ENCODE measurements at places on chromosomes 4 and X. TPM values are rescaled to one million over a fixed set of nuclear protein-coding genes. Genes with fewer than 3 reads are reported as not detected.
A peak's percentile ranks its signal among the peaks of the same experiment; 100 is the strongest.

The SPANXN3 gene
- not detected for total RNA-seq

The PRPS2 gene
- 26.3 TPM for total RNA-seq

GRCh38 chr4:120472447-120473131, 405.9 kb upstream of the MAD2L1 start:
- no peak for DNase-seq
- no peaks in the 10 kb centered on the region for H3K4me1 ChIP-seq

DNA sequence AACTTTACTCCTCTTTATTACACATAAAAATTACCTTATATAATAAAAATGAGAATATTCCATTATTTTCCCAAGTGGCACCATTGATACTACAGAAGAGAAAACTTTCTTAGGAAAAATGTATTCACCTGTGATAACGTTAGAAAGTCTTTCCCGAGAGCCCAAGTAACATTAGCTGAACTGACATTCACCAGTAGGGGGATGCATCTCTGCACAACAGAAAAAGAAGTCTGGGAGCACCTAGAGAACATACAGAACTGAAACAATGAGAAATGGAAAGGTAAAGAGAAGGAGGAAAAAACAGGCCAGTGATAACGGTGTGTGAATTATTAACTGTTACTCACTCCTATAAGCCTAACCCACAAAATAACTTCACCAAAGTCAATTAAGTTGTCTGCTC, 423.3 kb downstream of the CENPC start:
- DNase-seq = no peak
- no peak overlapping the region for H3K27ac ChIP-seq
- H3K27me3 ChIP-seq = no peaks in the 10 kb centered on the region
- no peaks in the 10 kb centered on the region for H3K36me3 ChIP-seq

DNA sequence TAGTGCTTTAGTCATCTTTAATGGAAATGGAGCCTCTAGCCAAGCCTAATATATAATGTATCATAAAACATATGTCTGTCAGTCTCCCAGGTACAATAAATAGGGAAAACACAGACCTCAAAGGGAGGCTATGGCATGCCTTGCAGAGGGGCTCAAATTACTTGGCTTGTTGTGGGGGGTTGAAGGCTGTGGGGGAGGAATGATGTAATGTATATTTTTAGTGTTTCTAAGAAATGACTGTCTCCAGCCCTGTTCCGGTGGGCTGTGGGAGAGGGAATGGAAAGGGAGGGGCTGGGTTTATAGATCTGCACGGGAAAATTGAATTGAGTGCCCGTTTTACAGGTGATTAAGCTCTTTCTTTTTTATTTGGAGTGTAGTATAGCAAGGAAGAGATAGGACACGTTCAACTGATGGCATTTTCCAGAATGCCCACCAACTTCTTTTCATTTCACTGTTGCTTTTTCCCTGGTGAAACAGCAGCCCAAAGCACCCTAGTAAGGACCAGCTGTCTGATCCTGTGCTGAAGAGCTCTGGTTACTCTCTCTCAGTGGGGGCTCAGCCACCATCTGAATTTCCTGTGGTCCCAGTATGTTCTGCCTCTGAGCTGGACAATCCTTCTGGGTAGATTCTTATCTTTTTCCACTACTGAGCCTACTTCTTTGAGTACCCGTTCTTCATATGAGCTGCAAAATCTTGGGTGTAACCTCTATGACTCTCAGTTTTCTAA, 220.7 kb upstream of the CASK start:
- H3K27ac ChIP-seq = no peak overlapping the region
- no peaks in the 10 kb centered on the region for H3K27me3 ChIP-seq
- no peak for DNase-seq
- H3K4me3 ChIP-seq = no peak overlapping the region

The EVC2 gene
- 4.9 TPM for total RNA-seq

DNA sequence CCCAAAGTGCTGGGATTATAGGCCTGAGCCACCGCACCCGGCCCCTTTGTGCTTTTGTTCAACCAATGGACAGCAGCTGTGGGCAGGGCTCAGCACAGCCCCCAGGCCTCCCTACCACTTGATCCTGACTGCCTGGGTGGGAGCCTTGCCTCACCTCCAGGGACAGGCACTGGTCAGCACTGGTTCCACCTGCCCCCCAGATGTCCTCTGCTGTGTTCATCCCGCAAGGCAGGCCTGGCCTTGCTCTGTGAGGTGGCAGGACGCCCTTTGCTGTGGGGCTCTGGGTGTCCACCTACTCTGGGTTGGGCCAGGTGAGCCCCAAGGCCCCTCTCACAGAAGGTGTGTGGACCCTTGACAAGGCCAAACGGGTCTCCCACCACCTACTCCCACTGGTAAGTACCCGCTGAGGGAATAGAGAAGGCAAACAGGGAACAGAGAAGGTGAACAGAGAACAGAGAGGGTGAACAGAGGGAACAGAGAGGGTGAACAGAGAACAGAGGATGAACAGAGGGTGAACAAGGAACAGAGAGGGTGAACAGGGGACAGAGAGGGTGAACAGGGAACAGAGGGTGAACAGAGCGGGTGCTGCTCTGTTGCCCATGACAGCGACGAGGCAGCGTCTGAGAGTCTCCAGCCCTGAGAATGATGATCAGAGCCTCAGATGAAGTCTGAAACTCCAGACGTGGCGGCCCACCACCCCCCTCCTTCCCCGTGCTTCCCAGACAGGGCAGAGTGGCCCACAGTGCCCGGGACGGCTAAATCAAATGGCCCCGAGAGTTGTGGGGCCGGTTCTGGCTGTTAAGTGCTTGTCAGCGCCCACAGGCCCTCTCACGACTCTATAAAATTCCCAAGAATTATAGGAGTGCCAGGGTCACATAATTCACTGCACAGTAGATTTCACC, 55.0 kb upstream of the NKX1-1 start:
- DNase-seq = peak; percentile 36
- H3K4me3 ChIP-seq = no peak overlapping the region
- H3K36me3 ChIP-seq = no peaks in the 10 kb centered on the region
- no peak overlapping the region for H3K27ac ChIP-seq

DNA sequence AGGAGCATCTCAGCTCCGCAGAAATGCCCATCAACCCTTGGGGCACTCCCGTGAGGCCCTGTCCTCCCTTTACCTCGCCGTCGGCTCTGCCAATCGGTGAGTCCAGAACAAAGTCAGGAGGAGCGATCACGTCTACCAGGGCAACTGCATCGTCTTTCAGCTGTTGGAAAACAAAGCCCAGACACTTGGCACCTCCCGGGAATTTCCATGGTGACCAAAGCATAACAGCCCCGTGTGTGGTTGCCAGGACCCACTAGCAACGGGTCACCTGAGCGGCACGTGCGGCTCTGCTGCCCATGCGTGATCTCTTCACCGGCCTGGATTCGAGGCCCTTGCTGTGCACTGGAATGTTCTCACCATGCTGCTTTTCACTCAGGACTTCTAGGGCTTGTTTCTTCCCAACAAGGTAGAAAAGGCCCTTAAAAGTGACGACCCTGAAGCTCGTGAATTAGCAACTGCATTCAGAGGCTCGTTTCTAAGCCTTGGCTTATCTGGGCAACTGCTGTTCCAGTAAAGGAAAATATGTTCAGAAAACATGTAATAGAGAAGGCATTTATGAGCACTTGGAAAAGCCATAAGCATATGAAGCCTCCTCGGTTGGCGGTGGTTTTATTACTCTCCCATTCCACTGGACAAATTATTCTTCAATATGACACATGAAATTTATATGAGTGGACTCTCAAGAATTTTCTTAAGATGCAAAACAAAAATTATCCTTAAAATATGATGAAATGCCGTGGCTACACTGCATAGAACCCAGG, 69.5 kb downstream of the ACOX3 start:
- peak; percentile 33 for DNase-seq
- H3K27ac ChIP-seq = no peak overlapping the region
- H3K4me3 ChIP-seq = no peak overlapping the region
- H3K4me1 ChIP-seq = no peaks in the 10 kb centered on the region

DNA sequence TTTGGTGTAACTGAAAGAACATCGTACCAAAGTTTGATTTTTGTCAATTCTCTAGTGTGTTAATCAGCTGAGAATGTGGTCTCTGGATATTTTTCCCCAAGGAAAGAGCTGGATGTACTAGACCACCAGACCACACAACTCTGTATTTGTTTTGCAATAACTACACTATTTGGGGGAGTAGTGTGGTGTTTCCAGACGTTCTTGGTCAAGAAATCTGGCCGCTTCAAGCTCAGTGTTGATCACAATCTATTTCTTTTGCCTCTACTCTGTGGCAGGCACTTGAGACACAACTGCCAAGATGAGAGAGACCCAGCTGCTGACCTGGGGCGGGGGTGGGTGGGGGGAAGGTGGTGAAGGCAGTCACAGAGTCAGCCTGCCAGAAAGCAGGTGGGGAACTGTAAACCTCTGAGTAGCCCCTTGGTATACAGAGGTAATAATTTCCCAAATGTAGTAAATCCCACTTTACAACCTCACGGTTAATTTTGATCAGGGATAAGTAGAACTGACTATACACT, 30.6 kb downstream of the PTTG2 start:
- no peaks in the 10 kb centered on the region for H3K27me3 ChIP-seq
- no peak for DNase-seq
- H3K4me1 ChIP-seq = peaks cover 52% of the 10 kb centered on the region

The SLC25A14 gene
- 14.7 TPM for total RNA-seq

The DTHD1 gene
- total RNA-seq = 8.0 TPM

DNA sequence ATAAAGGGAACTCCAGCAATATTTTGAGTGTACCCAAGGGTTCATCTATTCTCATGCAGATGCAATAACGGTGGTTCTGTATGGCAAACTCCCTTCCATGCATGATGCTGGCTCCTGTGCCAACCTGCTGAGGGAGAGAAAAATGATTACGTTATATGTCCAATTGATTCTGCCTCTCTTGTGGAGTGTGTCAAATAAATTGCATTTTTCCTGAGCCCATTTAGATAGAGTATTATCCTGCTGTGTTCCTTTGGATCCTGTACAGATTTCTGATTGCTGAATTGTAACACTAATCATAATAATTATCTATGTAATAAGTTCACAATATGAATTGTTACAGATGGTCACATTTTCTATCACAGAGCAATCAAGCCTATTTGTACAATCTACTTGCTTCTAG, 821.7 kb downstream of the C4orf33 start:
- DNase-seq = no peak
- H3K27me3 ChIP-seq = no peaks in the 10 kb centered on the region
- H3K27ac ChIP-seq = no peak overlapping the region
- no peaks in the 10 kb centered on the region for H3K4me1 ChIP-seq
- H3K4me3 ChIP-seq = no peak overlapping the region

The STATH gene
- not detected for total RNA-seq

The PPM1K gene
- 36.5 TPM for total RNA-seq

DNA sequence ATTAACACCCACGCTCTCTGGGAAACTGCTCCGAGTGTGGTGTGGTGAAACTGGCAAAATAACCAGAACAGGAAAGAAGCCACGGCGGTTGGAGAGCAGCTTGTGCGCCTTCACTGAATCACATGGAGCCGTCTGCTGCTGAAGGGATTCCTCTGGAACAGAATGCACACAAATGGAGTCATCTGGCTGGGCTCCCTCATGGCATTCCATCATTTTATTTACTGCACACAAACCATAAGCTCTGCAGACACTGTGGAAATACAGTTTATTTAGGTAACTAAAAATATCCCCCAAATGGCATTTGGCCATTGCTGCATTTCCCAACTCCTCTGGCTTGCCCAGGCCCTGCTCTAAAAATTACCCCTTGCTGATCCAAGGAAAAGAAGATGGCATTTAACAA, 187.0 kb upstream of the S100G start:
- H3K4me3 ChIP-seq = no peak overlapping the region
- no peaks in the 10 kb centered on the region for H3K36me3 ChIP-seq
- H3K4me1 ChIP-seq = no peaks in the 10 kb centered on the region
- no peak overlapping the region for H3K27ac ChIP-seq
- DNase-seq = no peak

The SLC9B1 gene
- 0.74 TPM for total RNA-seq

DNA sequence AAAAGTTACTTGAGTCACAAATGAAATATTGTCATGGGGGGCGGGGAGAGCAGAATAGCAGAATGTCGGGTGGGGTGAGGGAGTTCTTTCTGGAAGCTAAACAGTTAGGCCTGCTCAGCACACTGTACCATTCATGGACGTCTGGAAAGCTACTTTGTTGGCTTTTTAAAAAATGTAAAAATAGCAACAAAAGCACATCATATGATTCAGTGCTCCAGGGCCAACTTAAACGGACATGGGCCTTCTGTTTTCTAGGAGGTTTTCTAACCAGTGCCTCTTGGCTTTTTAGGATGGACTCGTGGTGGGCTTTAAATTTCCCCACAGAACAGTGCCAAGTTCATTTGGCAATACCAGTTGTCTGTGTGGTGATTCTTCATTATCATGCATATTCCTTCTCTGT, 57.4 kb upstream of the CLCN4 start:
- no peak for DNase-seq
- H3K27me3 ChIP-seq = no peaks in the 10 kb centered on the region
- peaks cover 13% of the 10 kb centered on the region for H3K36me3 ChIP-seq

The SH3TC1 gene
- total RNA-seq = 73.1 TPM

- no peak for DNase-seq
- no peaks in the 10 kb centered on the region for H3K27me3 ChIP-seq
- peaks cover 5% of the 10 kb centered on the region for H3K36me3 ChIP-seq
Observed at GRCh38 chr4:152539556-152540292, 3.8 kb upstream of the FBXW7 start.

DNA sequence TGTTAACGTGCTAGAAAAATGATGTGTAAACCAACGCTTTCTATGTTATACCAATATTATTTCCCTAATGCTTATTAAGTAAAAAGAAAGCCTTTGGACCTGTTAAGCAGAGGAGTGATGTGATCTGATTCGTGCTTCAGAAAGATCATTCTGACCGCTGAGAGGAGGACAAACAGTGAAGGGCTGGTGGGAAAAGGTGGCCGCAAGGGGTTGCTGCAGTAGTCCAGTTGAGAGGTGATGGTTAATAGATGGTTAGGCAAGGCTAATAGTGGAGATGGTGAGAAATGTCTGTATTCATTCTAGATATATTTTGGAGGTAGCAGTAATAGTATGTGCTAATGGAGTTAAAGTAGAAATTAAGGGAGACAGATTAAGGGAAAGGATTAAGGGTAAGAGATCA, 12.9 kb upstream of the VGLL1 start:
- no peaks in the 10 kb centered on the region for H3K36me3 ChIP-seq
- H3K4me1 ChIP-seq = no peaks in the 10 kb centered on the region
- no peak overlapping the region for H3K4me3 ChIP-seq

- H3K36me3 ChIP-seq = no peaks in the 10 kb centered on the region
- H3K27ac ChIP-seq = peak overlapping the region; percentile 53
- peak; percentile 56 for DNase-seq
- peaks cover 7% of the 10 kb centered on the region for H3K4me1 ChIP-seq
Observed at GRCh38 chr4:37455301-37456131, 211.0 kb downstream of the NWD2 start.

- no peaks in the 10 kb centered on the region for H3K27me3 ChIP-seq
- no peak for DNase-seq
- no peak overlapping the region for H3K27ac ChIP-seq
Observed at GRCh38 chr4:96170198-96170597, 330.3 kb downstream of the PDHA2 start.

DNA sequence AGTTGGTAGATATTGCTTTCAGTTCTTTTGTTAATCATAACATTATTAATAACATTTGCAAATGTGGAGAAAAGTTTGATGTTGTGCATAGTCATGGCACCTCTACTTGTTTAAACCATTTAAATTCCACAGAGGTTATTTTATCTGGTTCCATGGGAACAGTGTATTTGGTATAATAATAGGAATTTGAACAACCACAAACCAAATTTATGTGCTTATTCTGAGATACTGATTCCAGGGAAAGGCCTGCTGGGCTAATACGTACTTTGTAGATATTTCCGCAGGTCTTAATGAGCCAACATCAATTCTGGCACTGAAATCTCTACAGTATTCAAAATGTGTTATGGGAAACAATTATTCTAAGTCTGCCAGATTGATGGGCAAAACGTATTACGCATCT, 319.0 kb downstream of the DKK2 start:
- no peaks in the 10 kb centered on the region for H3K4me1 ChIP-seq

All from lower lobe of right lung (tissue), 2 donors.